HFFc6 (cell line): ENCODE measurements at places on chromosomes 12 and 14.

- peak; percentile 60 for DNase-seq
Observed at GRCh38 chr12:67413577-67413976, 144.4 kb downstream of the CAND1 start.

DNA sequence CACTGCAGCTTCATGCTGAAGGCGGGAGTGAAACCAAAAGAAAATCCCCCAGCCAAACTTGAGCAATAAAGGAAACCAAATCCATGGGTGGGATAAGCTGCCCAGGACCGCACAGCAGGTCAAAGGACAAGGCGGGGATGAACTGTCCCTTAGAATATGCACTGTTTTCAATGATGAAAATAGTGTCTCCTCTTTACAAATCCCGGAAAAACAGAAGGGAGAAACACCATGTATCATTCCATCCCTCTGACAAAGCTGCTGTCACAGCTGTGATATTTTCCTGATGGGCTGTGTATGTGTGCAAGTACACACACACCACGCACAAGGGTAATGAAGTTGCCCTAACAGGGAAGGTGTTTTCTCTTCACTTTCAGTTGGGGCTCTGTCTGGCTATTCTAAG is 70.3 kb downstream of the ACTN1 start:
- DNase-seq = no peak

- DNase-seq = no peak
Observed at GRCh38 chr14:47961634-47962033, 286.2 kb upstream of the MDGA2 start.

DNA sequence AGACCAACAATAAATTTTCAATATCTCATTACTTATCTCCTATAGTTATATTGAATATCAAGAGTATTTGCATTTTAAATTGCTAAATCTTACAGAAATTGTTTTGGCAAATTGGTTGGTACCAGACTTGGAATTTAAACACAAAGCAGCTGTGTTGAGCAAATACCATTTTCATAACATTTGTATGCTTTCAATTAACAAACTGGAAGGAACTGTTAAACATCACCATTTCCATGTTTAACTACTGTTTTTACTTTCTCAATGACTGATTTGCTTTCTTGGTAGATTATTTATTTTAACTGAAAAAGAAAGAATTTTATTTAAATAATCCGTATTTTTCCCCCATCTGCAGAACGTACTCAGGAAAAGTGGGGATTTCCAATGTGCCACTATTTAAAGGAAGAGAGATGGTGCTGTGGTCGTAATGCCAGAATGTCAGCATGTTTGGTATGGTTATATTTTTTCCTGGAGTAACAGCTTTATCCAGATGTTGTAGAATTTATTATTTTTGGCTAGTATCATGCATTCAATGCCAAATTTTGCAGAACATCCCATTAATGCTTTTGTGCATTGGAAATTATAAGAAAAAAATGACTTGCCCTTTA is 72.3 kb downstream of the METTL25 start:
- DNase-seq = no peak

DNA sequence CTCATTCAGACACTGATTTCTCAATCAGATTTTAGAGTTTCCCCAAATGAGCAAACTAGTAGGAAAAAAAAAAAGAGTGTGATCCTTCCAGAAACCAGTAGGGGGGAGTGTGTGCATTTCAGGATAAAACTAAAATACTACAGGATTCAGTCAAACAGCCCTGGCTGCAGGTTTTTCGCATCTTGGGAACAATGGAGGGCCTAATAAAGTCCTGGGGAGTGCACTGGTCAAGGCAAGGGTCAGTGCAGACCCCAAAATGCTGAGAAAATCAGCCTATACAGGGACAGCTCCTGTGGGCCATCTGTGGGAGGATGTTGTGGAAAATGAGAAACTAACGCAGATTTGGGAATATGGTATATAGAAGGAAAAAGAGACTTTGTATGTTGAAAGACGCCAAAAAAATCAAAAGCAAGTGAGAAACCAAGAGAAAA is 22.2 kb upstream of the ABCD4 start:
- peak; percentile 10 for DNase-seq
